ENCODE measurements at places on chromosomes 7 and 10.
A peak's percentile ranks its signal among the peaks of the same experiment; 100 is the strongest.

- no peak for DNase-seq
Observed at GRCh38 chr10:43286076-43286805, 19.4 kb upstream of the RASGEF1A start.

DNA sequence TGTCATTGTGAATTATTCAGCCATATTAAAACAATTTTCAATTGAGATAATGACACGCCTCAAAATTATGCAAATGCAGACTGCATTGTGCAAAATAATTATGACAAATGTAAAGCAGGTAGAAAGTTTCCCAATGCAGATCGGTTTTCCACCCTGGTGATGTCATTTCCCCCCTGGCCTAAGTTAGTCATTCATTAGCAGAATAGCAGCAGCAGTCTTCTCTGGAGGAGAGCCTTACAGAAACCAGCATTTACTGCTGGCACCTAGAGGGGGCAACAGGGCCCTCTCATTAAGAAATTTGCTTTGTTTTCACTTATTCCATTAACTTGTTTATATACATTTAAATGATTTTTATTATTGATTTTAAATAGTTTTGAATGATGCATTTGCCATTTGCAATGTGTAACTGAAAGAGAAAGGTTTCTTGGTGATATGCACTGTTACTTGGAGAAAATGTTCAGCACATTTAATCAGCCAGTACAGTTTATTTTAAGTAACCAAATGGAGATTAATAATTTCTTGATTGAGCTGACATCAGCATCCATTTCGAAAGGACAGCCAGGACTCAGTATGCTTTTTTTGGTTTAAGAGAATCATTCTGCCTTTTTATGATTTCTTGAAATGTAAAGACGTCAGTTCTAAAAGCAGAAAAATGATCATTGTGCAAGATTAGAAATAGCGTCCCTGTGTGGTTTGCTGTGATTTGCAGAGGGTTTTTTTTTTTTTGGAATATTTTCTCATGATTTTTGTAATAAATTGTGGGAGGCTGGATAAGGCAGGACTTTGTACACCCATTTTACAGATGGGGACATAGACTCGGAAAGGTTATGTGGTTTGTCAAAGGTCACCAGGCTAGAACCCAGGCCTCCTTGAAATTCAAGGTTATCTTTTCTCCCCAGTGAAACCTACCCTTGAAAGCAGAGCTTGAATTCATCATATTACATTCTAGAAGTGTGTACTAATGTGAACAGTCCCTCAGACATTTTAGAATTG lies 3.5 kb downstream of the ARID5B start:
- DNase-seq, result peak; percentile 12

DNA sequence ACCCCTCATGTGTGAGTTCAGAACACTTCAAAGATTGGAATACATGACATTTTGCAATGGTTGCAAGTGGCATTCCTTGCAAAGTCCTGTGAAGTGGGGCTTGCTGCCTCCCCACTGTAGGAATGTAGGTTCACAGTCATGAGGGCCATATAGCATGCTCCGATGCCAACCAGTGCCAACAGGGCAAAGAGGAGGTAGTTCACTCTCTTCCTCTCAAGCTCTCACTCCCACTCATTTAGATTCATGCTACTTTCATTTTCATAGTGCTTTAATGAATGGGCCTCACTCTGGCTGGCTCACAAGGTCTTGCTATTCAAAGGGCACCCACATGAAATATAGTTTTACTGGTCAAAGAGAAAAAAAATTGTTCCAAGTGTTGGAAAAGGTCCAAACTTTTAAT lies 169.9 kb upstream of the AOAH start:
- no peak for DNase-seq

- DNase-seq, result no peak
Observed at GRCh38 chr7:140521421-140521820, 42.1 kb upstream of the MKRN1 start.

All from stimulated activated CD4-positive, alpha-beta T cell treated with anti-CD3 and anti-CD28 coated beads, Interleukin-15, amount 100 ng/mL, for 1 hour (primary cell).